ENCODE measurements at places on chromosomes 6 and 20. TPM values are rescaled to one million over a fixed set of nuclear protein-coding genes. Genes with fewer than 3 reads are reported as not detected.

DNA sequence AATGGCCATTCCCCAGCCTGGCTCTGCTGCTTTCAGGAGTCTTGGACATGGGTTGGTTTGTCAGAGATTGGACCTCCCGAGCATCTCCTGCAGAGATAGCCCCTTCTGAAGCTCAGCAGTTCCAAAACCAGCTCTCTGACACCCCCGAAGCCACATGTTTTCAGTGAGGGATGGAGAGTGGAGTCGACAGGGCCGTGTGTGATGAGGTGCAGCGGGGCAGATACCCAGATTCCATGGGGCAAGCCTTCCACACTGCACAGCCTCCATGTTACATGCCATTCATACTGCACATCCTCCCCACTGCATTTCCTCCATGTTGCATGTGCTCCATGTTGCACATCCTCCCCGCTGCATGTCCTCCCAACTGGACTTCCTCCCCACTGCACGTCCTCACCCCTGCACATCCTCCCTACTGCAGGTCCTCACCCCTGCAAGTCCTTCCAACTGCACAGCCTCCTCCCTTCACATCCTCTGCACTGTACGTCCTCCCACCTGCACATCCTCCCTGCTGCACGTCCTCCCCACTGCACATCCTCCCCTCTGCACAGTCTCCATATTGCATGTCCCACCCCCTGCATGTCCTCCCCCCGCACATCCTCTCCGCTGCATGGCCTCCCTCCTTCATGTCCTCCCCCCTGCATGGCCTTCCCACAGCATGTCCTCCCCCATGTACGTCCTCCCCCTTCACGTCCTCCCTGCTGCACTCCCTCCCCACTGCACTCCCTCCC lies 112.2 kb downstream of the SYNDIG1 start:
- H3K27me3 ChIP-seq: peaks cover 22% of the 10 kb centered on the region
- H3K27ac ChIP-seq: no peak overlapping the region
- no peaks in the 10 kb centered on the region for H3K36me3 ChIP-seq
- DNase-seq: no peak
- no peaks in the 10 kb centered on the region for H3K4me1 ChIP-seq
- no peak overlapping the region for H3K4me3 ChIP-seq

DNA sequence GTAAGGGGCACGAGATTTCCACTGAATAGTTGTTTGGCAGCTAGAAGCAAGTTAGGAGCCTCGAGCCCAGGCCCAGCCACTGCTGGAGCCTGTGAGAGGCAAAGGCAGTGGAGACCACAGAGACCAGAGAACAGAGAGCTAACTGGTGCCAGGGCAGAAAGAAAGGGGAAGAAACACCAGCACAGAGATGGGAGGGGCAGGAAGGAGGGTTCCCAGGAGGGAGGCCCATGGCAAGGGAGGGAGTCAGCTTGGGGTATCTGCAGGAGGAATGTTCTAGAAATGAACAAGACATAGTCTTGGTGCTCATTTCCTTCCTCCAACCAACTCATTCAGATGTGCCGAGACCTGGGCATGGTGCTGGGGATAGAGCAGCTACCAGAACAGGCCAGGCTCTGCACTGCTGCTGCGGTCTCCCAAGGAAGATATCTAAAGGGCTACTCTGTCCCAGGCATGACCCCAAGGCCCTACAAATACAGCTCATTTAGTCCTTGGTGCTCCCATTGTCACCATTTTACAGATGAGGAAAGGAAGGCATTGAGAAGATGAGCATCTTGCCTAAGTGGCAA lies 10.7 kb downstream of the ANGPT4 start:
- no peaks in the 10 kb centered on the region for H3K36me3 ChIP-seq
- no peaks in the 10 kb centered on the region for H3K27me3 ChIP-seq
- no peak overlapping the region for H3K27ac ChIP-seq
- H3K4me3 ChIP-seq: no peak overlapping the region
- no peaks in the 10 kb centered on the region for H3K4me1 ChIP-seq

- peaks cover 45% of the 10 kb centered on the region for H3K27me3 ChIP-seq
- no peaks in the 10 kb centered on the region for H3K36me3 ChIP-seq
- no peak overlapping the region for H3K4me3 ChIP-seq
- no peaks in the 10 kb centered on the region for H3K4me1 ChIP-seq
- no peak overlapping the region for H3K27ac ChIP-seq
- DNase-seq: no peak
Measured at GRCh38 chr20:57883761-57884160, 173.9 kb upstream of the PMEPA1 start.

GRCh38 chr20:24994470-24995368 lies 2.2 kb upstream of the APMAP start:
- peaks cover 16% of the 10 kb centered on the region for H3K27me3 ChIP-seq
- no peaks in the 10 kb centered on the region for H3K36me3 ChIP-seq
- peak; percentile 55 for DNase-seq
- no peak overlapping the region for H3K27ac ChIP-seq
- peaks cover 28% of the 10 kb centered on the region for H3K4me1 ChIP-seq

- peak overlapping the region; percentile 68 for H3K27ac ChIP-seq
- H3K4me3 ChIP-seq: no peak overlapping the region
- H3K27me3 ChIP-seq: no peaks in the 10 kb centered on the region
- H3K36me3 ChIP-seq: no peaks in the 10 kb centered on the region
- DNase-seq: peak; percentile 51
- H3K4me1 ChIP-seq: peaks cover 21% of the 10 kb centered on the region
Measured at GRCh38 chr20:44151621-44152416, 35.2 kb downstream of the JPH2 start.

GRCh38 chr6:166553563-166554271 lies 32.8 kb downstream of the RAMACL start:
- no peak overlapping the region for H3K4me3 ChIP-seq
- H3K27me3 ChIP-seq: no peaks in the 10 kb centered on the region
- no peak for DNase-seq
- no peak overlapping the region for H3K27ac ChIP-seq
- H3K36me3 ChIP-seq: no peaks in the 10 kb centered on the region

- DNase-seq: no peak
- no peak overlapping the region for H3K4me3 ChIP-seq
- H3K27ac ChIP-seq: no peak overlapping the region
- H3K27me3 ChIP-seq: no peaks in the 10 kb centered on the region
Measured at GRCh38 chr6:47457370-47457769, 20.2 kb upstream of the CD2AP start.

DNA sequence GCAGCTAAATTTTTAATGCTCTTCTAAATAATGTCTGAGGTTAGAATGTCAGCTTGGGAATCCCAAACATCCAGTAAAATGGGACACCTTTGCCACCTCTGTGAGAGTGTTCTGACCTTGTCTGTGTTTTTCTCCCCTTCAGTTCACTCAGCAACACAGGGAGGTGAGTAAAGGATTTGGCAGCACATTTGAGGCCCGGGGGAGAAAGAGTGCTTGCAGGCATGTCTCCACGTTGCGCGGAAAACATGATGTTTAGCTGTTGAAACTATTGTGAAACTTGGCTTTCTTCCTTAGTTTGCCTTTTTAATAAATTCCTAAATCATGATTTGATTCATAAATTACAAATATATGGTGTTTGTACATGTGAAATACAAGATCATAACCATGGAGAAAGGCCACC lies 707.8 kb upstream of the FLRT3 start:
- no peaks in the 10 kb centered on the region for H3K36me3 ChIP-seq
- no peaks in the 10 kb centered on the region for H3K27me3 ChIP-seq
- no peak for DNase-seq
- no peaks in the 10 kb centered on the region for H3K4me1 ChIP-seq
- H3K4me3 ChIP-seq: no peak overlapping the region

GRCh38 chr6:26017632-26017966 lies 55.0 kb downstream of the TRIM38 start:
- no peak overlapping the region for H3K4me3 ChIP-seq
- peaks cover 7% of the 10 kb centered on the region for H3K4me1 ChIP-seq
- no peaks in the 10 kb centered on the region for H3K27me3 ChIP-seq

DNA sequence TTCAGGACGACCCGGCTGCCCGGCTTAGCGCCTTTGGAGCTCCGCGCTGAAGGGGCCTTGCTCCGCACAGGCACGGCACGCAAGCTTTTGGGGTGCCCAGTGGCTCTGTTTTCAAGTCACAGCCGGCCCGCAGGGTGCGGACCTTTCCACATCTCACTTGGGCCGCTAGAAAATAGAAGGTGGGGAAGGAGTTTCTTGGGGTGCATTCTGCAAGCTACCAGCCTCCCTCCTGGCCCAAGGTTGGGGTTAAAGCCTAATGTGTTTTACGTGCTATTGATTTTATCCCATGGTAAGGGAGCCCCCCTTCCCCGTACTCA lies 561 bp downstream of the KAT14 start:
- no peak for DNase-seq
- peaks cover 3% of the 10 kb centered on the region for H3K36me3 ChIP-seq
- peak overlapping the region; percentile 93 for H3K27ac ChIP-seq
- peak overlapping the region; percentile 78 for H3K4me3 ChIP-seq

ISM1 gene
- total RNA-seq: 0.37 TPM

MDN1 gene
- total RNA-seq: 53.6 TPM

ENPP5 gene
- 4.5 TPM for total RNA-seq

ULBP2 gene
- total RNA-seq: 10.2 TPM

PRSS16 gene
- 14.5 TPM for total RNA-seq
